Activated CD4-positive, CD25-positive, alpha-beta regulatory T cell treated with anti-CD3 and anti-CD28 coated beads, Interleukin-2, amount 50 U/mL, for 72 hours (primary cell): ENCODE measurements at places on chromosomes 3 and 15.

GRCh38 chr3:39671600-39671999, 137.8 kb upstream of the MYRIP start:
- no peak for DNase-seq

- no peak for DNase-seq
Measured at GRCh38 chr3:42572278-42572677, 9.5 kb downstream of the SEC22C start.

DNA sequence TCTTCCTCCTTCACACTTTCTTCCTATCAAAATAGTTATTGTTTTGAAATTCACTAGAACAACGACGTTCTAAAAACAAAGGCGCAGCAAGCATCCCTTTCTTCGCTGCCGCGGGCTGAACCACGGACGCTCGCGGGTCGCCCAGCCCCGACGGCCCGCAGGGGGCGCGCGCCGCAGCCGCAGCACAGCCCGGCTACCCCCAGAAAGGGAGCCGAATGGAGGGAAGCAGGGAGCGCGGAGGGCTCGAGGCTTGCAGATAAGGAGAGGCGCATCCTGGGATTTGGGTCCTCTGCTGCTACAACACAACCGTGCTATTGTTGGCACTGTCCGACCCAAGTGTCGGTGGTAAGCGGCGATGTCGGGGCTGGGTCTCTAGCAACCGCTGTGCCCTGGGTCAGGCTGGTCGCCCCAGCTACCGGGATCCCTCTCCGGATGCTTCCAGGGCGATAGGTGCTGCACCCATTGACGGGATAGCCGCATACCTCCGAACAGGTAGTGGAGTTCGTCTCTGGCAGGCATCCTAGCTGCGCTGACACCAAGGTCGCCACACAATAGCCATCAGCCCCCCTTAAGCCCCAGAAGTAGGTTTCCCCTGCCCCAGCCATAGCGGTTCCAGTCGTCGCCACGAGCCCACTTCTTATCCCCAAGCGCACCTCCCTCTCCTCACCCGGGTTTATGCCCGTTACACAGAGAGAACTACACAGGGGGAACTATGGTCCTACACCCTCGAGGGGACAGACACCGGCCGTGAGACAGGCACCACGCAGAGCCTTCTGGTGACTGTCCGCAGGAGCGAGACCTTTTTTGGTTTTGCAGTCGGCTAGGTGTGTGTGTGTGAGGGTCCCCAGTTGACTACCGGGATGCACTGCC, 6.0 kb downstream of the ONECUT1 start:
- no peak for DNase-seq

DNA sequence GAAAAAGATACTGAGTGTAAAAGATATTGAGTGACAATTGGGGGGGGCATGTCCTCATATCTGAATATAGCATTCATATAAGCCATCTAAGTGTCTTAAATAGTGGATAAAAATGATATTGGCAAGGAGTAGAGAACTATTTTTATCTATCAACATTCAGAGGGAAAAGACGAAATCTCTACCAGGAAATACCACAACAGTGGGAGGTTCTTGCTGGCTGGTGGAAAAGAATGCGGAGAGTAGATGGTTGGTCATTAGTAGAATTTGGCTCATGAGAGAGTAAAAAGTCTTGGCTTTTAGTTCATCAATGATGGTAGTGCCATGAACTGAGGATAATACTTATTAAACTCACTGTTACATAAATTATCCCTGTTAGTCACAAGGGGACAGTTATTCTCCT, 4.8 kb upstream of the TCF12 start:
- no peak for DNase-seq

- no peak for DNase-seq
Measured at GRCh38 chr15:85557385-85557784, 177.0 kb downstream of the AKAP13 start.

DNA sequence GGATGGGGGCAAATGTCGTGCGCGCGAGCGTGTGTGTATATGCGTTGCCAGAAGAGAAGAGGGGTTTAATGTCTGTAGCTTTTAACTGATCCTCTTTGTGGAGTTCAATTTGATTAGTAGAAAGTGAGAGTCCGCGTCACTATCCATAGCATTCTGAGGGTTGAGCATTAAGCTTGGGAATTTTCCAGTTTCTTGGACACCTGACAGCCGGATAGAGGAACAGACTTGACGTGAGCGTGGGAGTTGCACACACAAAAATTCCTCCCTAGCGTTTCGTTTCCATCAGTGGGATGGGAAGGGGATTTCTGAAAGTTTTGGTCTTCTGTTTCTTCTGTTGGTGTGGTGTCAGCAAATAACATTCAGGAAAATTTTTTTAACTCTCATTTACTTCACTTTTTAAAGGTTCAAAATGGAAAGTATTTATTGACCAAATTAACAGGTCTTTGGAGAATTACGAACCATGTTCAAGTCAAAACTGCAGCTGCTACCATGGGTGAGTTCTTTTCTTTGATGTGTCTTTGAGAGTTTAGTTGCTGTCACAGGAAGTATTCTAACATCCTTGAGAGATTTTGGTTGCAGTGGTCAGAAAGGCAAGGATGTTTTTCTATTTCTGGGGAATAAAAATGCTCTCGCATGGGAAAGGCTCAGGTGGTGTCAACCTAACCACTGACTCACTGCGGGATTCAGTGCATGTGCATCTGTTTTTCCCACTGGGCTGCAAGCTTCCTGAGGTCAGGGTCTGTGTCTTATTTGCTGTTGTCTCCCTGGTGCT, 841 bp downstream of the POGLUT1 start:
- DNase-seq: no peak

- DNase-seq: no peak
Measured at GRCh38 chr3:111684640-111685039, 89.5 kb upstream of the ZBED2 start.

GRCh38 chr3:60053526-60054265, 1003.9 kb upstream of the CFAP20DC start:
- no peak for DNase-seq

DNA sequence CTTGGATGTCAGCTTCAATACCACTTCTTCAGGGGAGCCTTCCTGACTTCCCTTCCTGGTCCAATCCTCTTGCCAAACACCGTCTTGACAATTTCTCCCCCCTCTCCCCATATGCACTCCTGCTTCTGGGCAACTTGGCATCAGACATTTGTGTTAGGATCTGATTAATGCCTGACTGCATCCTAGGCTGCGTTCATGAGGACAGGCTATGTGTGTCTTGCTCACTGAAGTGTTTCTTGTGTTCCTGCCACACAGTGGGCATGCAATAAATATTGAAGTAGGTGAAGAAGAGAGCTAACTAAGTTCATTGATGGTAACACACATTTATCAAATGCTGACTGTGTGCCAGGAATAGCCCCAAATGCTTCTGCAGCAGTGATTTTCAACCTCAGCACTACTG, 36.4 kb upstream of the WNT5A start:
- no peak for DNase-seq
